ENCODE measurements at places on chromosomes 5 and 9.

DNA sequence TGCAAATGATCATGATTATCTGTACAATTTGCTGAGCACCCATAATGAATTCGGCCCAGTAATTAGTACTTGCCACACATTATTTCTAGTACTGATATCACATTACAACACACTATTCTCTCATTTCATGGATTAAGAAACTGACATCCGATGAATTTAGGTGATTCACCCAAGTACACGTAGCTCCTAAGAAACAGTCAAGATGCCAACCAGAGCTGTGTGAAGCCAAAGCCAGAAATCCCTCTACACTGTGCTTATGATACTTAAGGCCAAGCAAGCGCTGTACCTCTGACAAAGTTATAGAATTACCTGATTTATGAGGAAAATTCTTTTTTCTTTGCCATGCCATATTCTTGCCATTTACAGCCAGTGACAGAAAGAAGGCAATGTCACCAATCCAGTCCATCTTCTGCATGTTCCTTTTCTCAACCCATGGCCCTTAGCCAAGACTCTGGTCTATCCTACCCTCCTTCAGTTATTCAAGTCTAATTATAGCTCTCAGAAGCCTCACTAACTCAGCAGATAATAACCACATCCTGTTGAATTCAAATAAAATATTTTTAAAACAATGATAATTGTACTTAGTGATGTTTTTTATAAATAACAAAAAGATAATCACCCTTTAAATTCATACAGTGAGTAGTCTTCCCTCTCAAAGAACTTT, 74.3 kb upstream of the PTGER4 start:
- no peak for DNase-seq

DNA sequence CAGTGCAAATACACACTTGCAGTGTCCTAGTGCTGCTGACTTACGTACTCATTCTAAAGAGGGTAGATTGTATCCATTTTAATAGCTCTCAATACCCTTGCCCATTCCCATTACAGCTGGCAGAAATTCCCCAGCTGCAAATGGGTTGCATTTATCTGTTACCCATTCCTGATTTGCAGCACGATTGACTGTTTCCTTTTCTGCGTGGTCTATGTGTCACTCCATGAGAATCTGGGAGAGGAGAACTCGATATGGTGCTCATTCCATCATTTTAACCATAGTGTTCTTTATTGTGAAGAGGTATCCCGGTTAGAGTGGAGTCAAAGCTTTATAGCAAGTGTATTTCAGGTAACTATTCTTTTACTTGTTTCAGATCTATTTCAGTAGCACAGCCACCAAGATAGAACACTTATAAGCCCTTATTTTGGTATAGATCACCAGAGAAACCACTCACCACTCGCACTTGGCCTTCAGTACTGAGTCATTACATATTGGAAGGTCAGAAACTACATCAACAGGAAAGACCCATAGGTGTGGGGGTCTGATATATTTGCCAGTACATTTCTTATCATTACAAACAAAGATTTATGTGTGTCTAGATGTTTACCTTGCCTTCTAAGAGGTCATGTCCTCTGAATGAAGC, 139.5 kb downstream of the MUSK start:
- DNase-seq: no peak

- no peak for DNase-seq
Measured at GRCh38 chr9:29730163-29730562, 2156.9 kb upstream of the C9orf72 start.

GRCh38 chr5:122306461-122306860, 5.6 kb upstream of the SNCAIP start:
- DNase-seq: no peak

All from occipital lobe (tissue), 3 donors.